Stimulated activated CD4-positive, alpha-beta T cell treated with anti-CD3 and anti-CD28 coated beads, Interleukin-15, amount 100 ng/mL, for 1 hour (primary cell): ENCODE measurements at places on chromosomes 3 and 15.

- DNase-seq: no peak
These were observed 38.0 kb downstream of the CCR3 start for GRCh38 chr3:46280105-46280797.

- DNase-seq: no peak
These were observed 392.4 kb upstream of the PROK2 start for GRCh38 chr3:72177075-72178050.

GRCh38 chr3:115651599-115651998, 28.3 kb downstream of the GAP43 start:
- DNase-seq: no peak

DNA sequence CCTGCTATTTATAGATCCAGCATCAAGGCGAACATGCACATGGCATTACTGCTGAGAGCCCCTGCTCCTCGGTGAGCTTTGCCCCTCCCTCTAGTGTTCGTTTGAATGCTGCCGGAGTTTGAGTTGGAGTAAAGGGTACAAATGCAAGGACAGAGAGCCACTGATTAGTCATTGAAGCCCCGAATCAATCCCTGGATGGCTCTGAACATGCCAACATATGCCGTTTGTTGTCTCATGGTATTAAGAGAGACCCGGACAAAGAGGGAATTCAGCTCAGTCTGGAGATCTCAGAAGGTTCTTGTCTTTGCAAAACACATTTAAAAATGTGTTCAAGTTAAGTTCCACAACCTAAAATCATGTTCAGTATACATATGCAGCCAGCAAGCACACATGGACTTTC, 789.2 kb upstream of the NR2F2 start:
- DNase-seq: no peak

- DNase-seq: no peak
These were observed 4.0 kb downstream of the RASSF1 start for GRCh38 chr3:50336452-50337174.

DNA sequence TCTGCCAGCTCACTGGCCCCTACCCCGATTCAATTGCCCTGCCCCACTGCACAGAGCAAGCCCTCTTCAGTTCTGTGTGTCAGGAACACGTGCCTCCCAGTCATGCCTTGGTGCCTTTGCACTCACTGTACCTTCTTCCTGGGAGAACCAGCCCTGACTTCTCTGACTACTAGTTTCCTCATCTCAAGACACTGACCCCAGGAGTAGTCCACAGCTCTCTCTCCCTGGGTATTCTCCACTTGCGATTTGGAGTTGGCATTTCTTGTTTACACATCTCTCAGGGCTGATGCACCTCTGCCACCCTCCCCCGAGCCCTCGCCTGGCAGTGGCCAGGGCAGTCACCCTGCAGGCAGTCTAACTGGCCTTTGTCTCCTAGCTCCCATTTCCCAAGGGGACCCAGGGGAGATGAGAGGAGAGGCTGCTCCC, 5.7 kb downstream of the CISH start:
- DNase-seq: no peak

DNA sequence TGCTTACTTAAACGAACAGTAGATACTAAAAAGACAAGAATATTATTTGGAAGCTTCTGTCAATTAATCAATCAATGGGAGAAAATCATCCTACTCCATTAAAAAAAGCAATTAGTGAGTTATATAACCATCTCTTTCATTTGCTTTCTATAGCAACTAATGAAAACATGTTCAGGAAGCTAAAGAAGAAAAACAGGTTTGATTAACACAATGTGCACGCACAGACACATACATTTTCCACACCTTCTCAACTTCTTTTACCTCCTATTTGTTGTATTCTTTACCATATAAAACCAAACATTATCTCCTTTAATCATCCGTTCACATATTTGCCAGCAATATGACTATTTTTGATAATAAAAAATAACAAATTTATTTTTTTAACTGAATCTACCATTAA, 111.3 kb downstream of the GBE1 start:
- no peak for DNase-seq

GRCh38 chr15:32683906-32684584, 33.8 kb upstream of the GREM1 start:
- DNase-seq: no peak

DNA sequence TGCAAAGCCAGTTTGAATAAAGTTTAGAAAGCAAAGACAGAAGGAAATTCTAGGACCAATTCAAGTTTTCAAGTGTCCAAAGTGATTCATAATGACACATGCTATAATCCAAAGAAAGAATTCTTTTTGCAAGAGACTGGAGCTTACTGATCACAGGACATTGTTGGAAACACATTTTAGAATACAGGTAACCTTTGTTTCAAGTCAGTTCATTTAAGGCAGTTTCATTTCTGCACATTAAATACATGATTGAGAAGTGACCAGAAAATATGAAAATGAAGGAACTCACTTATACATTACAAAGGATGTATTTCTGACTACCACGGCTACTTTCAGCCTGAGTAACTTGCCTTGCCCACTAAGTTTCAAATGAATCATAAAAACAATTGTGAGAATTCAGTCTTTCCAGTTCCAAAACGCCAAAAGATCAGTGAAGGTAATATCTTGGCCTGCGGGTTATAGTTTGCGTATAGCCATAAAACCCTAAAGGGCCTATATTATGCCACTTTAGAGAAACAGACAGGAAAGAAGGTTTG, 48.7 kb downstream of the PRICKLE2 start:
- DNase-seq: no peak

- no peak for DNase-seq
These were observed 333.9 kb downstream of the TIGIT start for GRCh38 chr3:114627770-114628169.

DNA sequence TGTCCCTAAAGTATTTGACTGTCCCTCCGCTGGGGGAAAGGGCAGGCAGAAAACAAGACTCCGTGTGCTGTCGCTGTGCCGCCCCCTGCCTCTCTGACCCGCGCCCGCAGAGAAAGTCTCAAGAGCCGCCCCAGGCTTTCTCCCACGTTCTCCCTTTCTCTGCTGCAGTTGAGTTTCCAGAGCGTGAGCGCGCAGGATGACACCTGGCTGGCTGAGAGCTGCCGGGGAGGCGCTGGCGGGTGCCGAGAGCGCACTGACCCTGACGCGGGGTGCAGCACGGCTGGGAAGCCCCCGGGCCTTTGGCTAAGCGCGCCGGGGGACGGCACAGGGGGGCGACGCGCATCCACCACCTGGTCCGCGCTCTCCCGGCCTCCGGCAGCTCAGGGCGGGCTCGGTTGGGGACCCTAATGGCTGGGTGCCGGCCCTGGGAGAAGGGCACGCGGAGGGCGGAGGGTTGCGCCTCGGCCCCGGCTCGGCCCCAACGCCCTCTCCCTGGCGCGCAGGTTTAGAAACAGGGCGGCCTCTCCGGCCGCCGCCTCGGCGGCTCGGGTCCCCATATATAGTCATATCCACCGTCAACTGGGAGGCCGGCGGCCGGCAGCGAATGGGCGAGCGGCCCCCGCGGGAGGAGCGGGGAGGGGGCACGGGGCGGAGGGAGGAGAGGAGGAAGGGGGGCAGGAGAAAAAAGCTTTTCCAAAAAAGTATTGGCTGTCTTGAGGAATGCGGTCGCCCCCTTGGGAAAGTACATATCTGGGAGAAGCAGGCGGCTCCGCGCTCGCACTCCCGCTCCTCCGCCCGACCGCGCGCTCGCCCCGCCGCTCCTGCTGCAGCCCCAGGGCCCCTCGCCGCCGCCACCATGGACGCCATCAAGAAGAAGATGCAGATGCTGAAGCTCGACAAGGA, at the start of gene TPM1:
Gene TPM1, plus strand, starts transcription at position 774 of the 903 bp plus-strand sequence. Its CDS starts 83 bp downstream, at position 857.
- DNase-seq: no peak

DNA sequence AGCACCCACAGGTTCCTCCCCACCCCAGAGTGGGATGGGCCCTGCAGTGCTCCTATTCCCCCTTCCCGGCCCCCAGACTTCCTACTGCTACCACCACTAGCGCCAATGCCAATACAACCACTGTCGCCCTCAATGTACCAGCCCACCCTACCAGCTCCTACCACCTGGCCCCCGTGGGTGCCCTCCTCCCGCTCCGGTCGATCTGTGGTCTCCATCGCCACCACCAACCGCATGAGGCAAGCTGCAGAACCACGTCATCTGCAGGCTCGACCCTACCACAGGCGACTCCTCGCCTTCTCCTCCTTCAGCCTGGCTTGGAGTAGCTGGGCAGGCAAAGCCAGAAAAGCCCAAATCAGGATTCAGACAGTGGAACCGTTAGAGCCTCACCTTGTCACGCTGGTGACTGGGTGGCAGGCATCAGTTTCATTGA, 179.3 kb downstream of the POTEB3 start:
- DNase-seq: no peak

- DNase-seq: no peak
These were observed 50.5 kb upstream of the FBN1 start for GRCh38 chr15:48695827-48696573.

DNA sequence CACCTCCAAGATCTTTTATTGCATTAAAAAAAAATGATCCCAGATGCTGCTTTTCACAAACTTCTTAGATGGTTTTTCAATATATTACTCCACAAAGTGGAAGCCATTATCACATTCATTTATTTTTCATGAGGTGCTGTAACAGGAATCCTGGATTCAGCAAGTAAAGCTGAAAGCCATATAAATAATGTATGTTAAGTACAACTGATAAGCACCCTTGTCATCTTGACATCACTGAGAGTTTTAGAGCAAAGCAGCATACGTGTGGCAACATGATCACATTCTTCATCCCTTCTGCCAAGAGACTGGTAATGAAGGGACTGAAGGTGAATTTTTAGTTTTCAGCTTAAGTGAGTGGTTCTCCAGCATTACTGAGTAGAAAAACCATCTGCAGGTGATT, 44.9 kb upstream of the LRRFIP2 start:
- DNase-seq: no peak

DNA sequence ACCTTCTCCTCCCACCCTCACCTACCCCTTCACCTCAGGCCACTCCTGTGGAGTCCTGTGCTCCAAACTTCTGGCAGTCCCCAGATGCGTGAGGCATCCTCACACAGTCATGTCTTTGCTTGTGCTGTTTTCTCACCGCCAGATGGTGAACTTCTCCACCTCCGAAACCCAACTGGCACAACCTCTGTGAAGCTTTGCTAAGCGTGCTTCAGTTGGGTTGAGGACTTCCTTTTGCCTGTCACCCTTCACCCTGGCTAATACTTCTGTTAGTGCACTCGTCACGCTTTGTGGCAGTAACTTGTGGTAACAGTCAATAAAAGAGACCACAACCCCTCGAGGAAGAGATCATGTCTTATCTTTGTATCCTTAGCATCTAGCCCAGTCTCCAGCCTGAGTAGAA, 42.0 kb upstream of the SKOR1 start:
- DNase-seq: peak; percentile 16

- DNase-seq: no peak
These were observed 1333.5 kb upstream of the CADM2 start for GRCh38 chr3:83625261-83625660.

- DNase-seq: peak; percentile 43
These were observed at the start of gene CTSH for GRCh38 chr15:78944669-78945407. CTSH (minus strand) TSS chr15:78945046; CDS start chr15:78944981, 65 bp downstream.

- no peak for DNase-seq
These were observed 43.8 kb downstream of the TMCO5A start for GRCh38 chr15:37978231-37978630.

- no peak for DNase-seq
These were observed 73.3 kb downstream of the NSMCE3 start for GRCh38 chr15:29196290-29196689.

- DNase-seq: no peak
These were observed 269.8 kb downstream of the CTNNB1 start for GRCh38 chr3:41469083-41469482.

- no peak for DNase-seq
These were observed 37.4 kb downstream of the UMPS start for GRCh38 chr3:124767691-124768090.
